ENCODE measurements at places on chromosomes 4 and X.

- DNase-seq: no peak
Measured at GRCh38 chrX:20829665-20830491, 544.3 kb upstream of the CNKSR2 start.

DNA sequence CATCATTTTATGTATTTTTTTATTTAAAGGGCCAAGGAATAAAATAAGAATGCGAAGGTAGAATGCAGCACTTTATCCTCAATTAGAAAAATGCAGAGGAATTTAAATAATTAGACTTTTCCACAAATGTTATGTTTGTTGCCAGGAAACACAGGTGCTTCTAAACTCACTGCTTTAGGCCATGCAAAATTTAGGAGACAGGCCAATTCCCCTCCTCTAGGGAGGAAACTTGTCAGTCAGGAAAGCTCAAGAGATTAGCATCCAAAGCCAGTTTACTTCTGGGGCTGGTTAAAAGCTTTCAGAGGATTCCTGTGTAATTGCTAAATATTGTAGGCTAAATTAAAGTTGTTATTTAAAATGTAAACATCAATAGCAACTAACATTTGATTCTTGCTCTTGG lies 124.5 kb downstream of the DMD start:
- DNase-seq: no peak

DNA sequence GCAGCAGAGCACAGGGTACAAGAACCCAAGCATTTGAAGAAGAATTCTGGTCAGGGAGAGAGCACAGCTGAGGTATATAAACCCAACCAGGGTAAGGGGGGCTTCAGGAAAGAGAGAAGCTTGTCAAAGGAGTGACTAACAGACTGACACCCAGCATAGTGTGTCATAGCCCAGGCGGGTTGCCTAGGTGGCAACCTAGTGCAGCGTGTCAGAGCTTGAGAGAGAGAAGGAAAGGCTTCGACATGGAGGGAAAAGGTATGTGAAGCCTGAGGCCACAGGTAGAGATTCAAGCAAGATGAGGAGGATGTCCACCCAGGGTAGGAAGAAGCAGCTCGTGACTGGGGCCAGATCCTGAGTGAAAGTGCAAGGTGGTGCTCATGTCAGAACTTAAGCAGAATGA lies 8.5 kb upstream of the ANTXR2 start:
- DNase-seq: no peak

DNA sequence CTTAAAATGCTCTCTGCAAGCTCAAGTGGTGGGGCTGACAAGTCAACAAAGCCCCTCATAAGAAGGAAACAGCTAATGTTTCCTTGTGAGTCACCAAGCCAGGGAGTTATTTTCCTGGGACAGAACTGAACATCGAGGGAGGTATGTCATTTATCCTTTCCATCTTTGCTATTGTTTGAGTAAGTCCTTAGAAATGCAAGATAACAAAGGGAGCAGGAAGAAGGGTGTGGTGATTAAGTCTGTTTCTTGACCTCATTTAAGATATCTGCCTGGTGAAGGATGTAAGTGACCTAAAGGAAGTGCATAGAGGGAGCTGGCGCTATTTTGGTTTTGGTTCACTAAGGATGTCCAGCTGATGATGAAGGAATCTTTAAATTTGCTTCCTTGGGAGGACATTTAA lies 39.9 kb downstream of the ATG4A start:
- no peak for DNase-seq

DNA sequence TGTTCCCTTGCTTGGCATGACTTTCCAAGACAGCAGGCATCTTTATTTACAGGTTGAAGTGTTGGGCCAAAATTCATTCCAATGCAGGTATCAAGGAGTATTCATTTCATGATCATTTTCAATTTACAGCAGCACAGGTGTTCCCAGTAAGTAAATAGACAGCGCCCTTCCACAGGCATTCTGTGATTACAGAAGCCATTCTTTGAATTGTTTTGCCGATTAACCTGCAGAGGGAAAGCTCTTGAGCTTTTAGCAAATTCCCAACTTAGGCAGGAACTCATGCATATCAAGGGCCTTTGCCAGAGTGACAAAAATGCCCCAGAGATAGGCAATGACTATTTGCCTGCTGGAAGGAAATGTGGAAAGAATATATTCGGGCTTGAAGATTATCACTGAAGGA lies 6.8 kb downstream of the TXK start:
- no peak for DNase-seq

DNA sequence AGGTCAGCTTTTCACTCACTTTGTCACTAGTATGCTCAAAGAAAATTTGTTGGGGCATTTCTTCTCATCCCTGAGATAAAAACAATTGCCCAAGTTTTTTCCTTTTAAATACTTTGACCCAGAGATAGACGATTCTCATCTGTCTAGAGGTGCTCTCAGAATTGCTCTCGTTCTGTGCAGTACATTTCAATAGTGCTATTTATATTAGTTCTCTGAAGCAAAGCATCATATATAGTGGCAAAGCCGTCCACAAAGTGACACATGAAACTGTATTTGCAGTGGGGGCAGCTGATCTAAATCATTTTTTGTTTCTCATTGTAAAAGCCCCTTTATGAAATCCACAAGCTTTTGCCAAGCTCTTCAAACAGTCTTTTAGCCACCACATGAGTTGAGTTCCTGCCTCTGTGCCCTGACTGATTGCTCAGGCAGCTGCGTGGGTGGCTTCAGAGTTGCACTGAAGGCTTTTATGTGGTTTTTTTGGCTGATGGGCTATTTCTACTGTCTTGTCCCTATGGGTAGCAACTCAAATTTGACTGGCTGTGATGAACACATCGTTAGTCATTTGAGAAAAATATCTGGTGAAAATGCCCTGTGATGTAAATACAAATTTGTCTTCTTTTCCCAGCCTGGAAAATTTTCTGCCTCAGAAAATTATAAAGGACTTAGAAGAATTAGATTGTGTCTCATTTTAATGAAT lies 119.1 kb upstream of the OTUD4 start:
- peak; percentile 73 for DNase-seq

- no peak for DNase-seq
Measured at GRCh38 chrX:13082206-13083065, 38.0 kb upstream of the FAM9C start.

- no peak for DNase-seq
Measured at GRCh38 chr4:7160951-7161440, 31.3 kb upstream of the SORCS2 start.

DNA sequence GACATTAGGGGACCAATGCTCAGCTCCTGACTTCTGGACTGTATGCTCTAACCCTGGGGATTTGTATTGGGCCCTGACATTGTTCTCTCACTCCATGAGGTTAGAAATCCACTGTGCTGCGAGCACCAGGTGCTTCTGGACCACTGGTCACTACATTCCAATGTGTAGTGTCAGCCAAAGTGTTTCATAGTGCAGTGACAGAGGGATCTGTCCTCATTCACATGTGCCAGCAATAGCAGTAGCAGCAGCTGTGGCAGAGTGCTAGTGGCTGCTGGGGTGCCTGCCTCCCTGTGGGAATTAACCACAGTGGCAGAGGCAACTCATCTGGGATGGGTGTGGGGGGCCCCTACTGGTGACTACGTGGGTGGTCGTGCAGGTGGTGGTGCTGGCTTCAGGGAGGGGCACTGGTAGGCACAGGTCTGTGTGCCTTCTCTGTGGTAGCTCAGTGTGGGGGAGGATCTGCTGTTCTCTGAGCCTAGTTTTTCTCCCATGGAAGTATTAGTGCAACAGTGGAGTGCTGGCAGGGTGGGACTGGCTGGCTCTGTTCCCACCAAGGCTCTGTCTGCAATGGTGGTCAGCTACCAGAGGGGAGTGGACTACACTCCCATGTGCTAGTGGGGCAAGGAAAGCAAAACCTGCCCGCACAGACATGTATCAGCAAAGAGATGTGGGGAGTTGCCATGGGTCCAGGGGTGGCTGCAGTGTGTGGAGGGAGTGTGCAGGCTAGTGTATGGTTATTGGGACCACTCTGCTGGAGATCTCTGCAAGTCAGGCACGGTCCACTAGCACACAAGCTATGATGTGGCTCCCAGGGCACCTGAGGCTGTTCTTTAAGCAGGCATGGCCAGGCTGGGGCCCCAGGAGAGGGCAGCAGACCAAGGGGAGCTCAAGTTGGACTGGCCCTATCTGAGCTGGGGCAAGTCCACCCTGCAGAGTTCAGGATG lies 78.5 kb downstream of the SCLT1 start:
- DNase-seq: no peak

- no peak for DNase-seq
Measured at GRCh38 chr4:3365326-3365725, 72.5 kb downstream of the RGS12 start.

GRCh38 chrX:7127056-7127455 lies 20.5 kb upstream of the STS start:
- DNase-seq: no peak

DNA sequence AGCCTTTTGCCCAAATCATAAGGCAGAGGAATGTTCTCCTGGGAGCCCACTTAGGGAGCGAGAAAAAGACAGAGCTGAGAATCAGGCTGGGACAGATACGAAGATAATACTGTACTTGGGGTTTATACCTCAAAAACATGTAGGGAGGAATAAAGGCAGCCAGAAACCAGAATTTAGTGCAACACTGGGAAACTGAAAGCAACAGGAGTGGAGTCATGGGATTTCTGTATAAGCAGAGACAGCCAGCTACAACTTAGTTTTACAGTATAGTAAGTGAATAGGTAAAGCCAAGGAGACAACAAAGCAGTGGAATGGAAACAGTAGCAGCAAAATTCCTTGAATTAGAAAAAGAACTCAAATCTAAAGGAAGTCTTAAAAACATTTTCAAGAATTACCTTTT lies 413.2 kb downstream of the FAT4 start:
- no peak for DNase-seq

GRCh38 chr4:139436122-139436521 lies 17.8 kb upstream of the RAB33B start:
- no peak for DNase-seq

DNA sequence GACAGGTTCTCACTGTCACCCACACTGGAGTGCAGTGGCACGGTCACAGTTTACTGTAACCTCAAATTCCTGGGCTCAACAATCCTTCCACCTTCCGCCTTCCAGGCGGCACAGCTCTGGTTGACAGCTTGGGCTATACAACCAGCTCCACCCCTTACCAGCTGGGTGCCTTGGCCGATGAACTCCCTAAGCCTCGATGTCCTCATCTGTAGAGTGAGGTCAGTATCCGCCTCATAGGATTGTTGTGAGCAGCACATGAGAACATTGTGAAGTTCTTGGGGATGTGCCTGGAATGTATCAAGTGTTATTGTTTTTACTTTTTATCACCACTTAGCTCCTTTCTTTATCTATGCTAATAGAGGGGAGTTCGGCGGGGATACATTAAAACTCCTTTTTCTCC lies 23.3 kb downstream of the UCHL1 start:
- no peak for DNase-seq

- DNase-seq: no peak
Measured at GRCh38 chr4:145734576-145735346, 54.8 kb downstream of the C4orf51 start.

DNA sequence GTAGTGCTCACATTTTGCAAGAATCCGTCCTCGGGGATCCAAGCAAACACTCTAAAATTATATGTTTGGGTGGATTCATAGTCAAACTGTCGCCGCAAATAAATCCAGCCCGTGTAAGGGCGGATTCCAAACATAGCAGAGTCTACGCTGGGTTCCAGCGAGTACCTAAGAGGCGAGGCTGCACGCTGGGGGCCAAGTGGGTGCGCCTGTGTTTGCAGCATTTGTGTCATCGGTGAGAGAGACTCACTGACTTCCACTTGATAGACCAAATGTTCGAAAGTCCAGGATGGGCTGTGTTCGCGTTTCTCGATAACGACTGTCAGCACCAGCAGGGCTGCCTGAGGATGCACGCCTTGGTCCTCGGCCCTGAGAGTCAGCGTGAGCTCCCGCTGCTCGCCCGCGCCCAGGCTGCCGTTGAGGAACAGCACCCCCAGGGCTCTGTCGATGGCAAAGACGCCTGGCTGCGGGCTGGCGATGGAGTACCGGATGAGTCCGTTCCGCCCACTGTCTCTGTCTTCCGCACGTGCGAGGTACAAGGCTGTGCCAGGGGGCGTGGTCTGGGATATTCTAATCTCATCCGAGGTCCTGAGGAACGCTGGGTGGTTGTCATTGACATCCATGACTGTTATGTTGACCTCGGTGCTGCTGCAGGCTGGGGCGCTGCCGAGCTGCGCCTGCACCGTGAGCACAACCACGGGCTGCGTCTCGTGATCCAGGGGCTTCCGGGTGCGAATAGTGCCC lies 158.7 kb downstream of the DCHS2 start:
- peak; percentile 59 for DNase-seq

DNA sequence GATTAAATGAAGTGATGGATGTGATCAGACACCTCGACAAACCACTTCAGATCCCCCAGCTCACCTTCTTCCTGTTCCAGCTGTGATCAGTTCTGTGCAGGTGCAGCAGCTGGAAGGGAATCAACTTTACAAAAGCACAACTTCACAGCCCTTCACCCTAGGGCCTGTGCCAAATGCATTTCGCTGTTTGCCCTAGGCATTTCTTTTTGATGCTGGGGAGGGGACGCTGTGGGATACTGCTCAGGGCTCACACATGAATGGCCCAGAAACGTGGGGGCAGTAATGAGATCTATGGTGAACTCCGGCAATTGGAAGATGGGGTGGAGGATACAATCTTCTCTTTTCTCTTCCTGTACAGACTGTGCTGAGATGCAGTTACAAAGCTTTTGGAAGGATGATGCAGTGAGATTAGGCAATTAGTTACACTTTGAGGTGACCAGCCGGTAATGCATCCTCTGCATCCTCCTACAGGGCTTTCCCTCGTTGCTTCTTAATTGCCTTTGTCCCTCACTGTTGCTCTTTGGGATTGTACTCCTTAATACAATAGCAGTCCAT lies 215.1 kb upstream of the PITX2 start:
- DNase-seq: no peak

- DNase-seq: no peak
Measured at GRCh38 chrX:136780241-136780640, 491 bp downstream of the ARHGEF6 start.

Measured in stimulated activated CD4-positive, alpha-beta T cell treated with anti-CD3 and anti-CD28 coated beads, Interleukin-12 subunit alpha, Interleukin-12 subunit beta, amount 100 ng/mL, for 24 hours (primary cell).